ENCODE measurements at places on chromosomes 5 and 9.

DNA sequence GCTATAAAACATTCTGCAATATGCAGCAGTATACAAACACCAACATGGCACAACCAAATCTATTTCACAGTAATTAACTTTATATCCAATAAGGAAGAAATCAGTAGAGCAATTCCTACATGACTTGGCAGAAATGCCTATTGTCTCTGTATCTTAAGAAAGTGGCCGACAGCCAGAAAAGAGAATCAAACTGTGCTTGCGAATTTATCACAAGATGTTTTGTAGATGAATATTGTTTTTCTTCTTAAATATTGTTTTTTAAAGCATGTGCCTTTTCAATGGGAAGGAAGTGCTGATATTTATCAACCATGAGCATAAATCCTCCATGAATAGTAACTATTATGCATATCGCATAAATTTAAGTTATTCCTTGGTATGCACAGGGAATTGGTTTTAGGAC is 501.7 kb upstream of the DMAC1 start:
- DNase-seq, result no peak

DNA sequence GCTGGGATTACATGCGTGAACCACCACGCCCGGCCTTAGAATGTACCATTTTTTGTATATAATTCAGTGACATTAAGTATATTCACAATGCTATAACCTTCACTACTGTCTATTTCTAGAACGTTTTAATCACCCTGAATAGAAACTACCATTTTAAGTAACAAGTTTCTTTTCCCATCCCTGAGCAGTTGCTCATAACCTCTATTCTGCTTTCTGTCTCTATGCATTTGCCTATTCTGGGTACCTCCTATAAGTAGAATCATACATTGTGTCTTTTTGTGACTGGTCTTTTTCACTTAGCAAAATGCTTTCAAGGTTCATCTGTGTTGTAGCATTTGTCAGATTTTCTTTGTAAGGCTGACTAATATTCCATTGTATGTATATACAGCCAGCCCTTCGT is 39.9 kb downstream of the DDX46 start:
- DNase-seq, result no peak

DNA sequence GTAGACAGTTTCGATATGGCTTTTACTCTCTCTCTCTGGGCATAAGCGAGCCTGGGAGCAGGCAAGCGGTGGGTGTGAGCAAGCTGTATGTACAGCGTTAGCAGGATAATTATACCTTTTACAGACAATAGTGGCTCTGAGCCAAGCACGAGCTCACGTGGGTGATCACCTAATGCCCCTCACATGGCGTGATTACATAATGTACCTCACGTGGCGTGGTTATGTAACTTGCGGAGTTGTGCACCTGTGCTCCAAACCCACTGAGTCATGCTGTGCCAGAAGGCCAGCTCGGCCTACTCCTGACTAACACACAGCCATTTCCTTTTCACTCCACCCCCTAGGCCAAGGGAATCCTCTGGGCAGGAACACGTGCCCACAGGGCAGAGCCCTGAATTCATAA is 797.2 kb downstream of the EFNA5 start:
- no peak for DNase-seq

- DNase-seq, result no peak
These were observed 6.1 kb downstream of the RPS14 start for GRCh38 chr5:150443242-150444075.

- DNase-seq, result no peak
These were observed 33.5 kb downstream of the TMEM245 start for GRCh38 chr9:109086221-109086620.

- DNase-seq, result no peak
These were observed 107.9 kb downstream of the NDUFAF2 start for GRCh38 chr5:61052882-61053281.

- no peak for DNase-seq
These were observed 19.3 kb downstream of the KYAT1 start for GRCh38 chr9:128862401-128862851.

DNA sequence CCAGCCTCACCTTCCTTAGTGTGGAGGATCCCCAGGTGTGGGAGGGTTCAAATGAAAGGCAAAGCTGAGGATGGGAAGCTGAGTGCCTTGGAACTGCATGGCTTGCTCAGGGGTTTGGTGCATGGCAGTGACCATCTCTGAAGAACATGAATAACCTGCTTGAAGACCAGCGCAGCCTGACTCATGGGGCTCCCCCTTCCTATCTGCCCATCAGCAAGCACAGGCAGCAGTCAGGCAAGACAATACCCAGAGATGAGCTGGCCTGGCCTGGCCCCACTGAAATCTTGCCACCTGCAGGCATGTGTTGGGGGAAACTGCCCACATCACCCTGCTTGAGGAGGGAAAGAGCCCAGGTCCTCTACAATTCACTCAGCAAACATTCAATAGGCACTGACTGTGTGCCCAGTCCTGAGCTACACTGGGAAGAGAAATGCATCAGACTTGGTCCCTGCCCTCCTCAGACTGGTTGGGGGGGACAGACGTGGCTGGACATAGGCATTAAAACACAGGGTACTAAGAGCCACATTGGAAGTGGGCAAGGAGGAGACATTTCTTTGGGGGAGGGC is 105.0 kb upstream of the ALDH1B1 start:
- DNase-seq, result no peak

- DNase-seq, result no peak
These were observed 216.2 kb downstream of the MED10 start for GRCh38 chr5:6162175-6162574.

DNA sequence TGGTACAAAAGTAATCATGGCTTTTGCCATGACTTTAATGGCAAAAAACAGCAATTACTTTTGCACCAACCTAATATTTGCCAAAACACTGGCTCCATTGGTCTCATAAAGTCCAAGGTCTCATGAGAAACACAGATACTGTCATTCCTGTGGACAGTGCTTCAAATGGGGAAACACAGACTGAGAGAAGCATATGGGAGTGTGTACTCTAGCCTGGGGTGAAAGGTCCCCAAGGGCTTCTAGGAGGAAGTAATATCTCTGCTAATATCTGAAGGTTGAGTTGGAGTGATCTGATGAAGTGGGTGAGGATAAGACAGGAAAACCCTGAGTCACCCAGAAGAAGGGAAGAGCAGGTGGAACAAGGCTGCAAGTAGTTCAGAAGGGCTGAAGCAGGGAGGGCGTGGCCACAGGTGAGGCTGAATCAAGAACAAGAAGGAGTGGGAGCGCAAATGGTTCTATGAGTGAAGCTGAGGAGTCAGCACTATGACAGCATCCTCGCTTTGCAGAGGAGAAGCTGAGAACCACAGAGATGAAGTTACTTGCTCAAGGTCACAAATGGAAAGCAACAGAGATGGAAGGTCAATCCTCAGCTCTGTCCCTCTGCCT is 164.1 kb downstream of the ASTN2 start:
- DNase-seq, result no peak

DNA sequence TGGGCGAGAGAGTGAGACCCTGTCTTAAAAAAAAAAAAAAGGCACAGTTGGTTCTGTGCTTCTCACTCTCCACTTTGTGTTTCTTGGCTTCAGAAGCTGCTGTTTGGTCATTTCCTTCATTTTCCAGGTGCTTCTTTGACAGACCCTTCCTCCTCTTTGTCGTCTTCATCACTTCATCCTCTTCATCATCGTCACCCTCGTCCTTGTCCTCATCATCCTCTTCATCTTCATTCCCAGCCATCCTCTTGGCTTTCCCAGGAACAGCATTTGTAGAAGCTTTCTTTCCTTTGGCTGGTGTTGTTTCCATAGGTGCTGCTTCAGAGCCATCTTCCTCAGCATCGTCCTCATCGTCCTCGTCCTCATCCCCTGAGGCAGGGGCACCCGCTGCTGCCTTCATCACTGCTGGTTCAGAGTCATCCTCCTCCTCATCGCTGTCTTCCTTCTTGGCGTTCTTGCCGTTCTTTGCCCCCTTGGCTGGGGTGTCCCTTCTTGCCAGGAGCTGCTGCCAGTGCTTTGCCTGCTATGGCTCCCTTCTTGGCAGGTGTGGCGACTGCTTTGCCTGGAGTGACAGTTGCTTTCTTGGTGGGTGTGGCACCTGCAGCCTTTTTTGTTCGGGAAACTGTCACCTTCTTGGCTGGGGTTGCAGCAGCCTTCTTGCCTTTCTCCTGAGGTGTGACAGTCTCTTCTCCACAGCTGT is 7.1 kb downstream of the RABL6 start:
- no peak for DNase-seq

DNA sequence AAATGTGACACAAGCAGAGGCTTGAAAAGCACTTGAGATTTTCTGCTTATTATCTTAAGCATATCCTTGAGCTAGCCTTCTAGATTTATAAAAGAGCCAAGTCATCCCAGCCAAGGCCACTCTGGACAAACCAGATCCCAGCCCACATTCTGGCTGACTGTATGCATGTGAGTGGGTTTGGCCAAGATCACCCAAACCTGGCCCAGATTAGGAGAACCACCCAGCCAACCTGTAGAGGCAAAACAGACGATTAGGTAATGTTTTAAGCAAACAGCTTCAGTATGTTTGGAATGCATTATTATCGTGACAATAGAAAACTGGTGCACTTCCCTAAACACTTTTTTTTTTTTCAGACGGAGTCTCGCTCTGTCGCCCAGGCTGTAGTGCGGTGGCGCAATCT is 151.9 kb downstream of the SPATA31D1 start:
- DNase-seq, result no peak

DNA sequence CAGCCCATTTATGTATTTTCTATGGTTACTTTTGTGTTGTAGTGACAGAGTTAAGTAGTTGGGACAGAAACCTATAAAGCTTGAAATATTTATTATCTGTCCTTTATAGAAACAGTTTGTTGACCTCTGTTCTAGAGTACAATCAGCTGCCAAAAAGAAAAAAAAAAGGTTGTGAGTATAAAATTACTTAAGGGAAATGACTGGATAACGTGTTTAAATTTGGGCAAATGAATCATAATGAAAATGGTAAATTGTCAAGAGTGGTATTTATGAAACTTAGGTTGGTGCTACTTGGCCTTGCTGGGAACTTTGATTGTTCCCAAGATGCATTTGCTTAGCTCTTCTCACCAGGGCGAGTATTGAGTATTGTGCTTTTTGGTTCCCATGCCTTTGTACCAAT is 70.2 kb upstream of the IL6ST start:
- no peak for DNase-seq

DNA sequence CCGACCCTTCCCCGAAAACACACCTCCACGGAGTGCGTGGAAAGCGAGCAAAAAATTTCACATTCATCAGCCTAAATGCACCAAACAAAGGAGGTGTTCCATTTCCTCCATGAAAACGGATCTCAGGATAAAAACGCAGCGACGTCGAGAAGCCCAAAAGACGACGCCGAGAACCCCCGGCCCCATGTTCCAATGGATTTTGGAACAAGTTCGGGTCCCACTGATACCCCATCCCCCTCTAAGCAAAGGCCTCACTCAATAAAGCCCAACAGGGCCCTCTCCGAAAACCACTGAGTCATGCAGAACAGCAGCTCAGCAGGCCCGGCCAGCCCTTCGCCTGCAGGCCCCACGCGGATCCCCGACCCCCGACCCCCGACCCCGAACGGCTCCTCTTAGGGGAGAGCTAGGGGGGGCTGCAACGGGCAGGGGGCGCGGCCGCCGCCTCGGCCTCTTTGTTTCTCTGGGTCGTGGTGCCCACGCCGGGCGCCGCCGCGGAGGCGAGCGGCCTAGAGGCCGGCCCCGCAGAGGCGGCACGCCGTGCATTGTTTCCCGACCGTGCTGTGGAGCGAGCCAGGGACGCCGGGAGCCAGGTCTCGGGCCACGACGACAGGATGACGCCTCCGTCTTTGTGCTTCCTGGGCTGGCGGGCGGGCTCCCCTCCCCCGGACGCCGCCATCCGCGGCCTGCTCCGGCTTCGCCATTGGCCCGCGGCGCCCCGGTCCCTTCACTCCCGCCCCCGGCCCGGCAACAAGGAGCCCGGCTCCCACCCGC is 915 bp downstream of the ZFAND5 start:
- peak; percentile 9 for DNase-seq

GRCh38 chr5:178457471-178457870 is 132.7 kb downstream of the COL23A1 start:
- no peak for DNase-seq

- DNase-seq, result no peak
These were observed 1.4 kb downstream of the STING1 start for GRCh38 chr5:139481122-139481533.

GRCh38 chr9:111842313-111842712 is 47.6 kb upstream of the SHOC1 start:
- no peak for DNase-seq

GRCh38 chr9:121156263-121156731 is 45.4 kb downstream of the RAB14 start:
- DNase-seq, result peak; percentile 12

- DNase-seq, result no peak
These were observed 1.4 kb downstream of the NEURL1B start for GRCh38 chr5:172642486-172642885.

GRCh38 chr5:101942321-101942882 is 353.7 kb downstream of the SLCO4C1 start:
- DNase-seq, result no peak

DNA sequence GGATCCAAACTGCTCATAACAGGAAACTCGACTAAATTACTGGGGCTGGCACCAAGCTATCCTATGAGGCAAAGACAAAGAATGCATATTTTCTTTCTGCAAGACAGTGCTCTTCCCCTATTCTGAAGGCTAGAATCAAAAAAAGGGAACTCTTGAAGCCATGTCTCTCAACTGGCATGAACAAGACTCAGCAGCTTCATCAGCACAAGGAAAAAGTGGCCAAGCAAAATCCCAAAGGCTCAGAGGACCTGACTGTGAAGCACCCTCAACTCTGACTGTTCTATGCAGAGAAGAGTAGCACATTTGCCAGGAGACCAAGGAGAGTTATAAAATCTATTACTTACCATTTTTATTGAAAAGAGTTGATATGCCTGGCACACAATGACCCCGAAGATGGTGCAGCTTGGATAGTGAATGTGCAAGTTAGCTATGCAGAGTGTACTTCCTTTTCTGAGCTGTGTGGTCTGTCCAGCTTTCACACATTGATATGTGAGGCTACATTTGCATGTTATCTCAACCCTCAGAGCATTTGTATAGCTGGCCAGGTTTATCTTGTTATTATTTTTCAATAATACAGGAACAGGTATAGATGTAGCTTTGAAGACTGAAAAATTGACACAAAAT is 51.0 kb upstream of the FYB1 start:
- peak; percentile 85 for DNase-seq

DNA sequence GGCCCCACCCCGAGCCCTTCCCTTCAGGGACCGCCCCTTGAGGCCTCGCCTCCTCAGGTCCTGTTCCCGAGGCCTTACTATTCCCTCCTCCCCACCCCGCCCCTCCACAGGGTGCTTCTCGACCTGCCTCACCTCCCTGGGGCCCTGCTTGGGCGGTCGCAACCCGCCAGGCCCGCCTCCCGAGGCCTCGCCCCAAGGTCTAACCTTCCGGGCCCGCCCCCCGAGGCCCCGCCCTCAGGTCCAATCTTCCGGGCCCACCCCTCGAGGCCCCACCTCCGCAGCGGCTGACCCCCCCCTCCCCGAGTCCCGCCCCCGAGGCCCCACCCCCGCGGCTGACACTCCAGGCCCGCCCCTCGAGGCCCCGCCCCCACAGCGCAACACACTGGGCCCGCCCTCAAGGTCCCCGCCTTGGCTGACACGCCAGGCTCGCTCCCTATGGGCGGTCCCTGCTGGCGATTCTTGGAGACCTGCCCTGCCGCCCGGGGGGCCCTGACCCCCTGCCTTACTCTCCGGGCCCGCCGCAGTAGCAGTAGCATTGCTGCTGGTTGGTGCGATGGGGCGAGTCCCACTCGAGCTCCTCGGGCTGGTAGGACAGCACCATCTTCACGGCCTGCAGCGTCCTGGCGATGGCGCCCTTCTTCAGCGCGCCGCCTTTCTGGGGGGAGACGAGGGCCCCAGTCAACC is 8.2 kb downstream of the PHF19 start:
- peak; percentile 75 for DNase-seq

GRCh38 chr5:145385276-145385675 is 449.9 kb downstream of the PRELID2 start:
- no peak for DNase-seq

Data from NCI-H526 treated with DMSO at 0.1 percent for 48 hours (cell line).